ENCODE measurements at places on chromosomes 1 and 21.
A peak's percentile ranks its signal among the peaks of the same experiment; 100 is the strongest.

GRCh38 chr1:68970571-68970970 lies 473.7 kb upstream of the DEPDC1 start:
- DNase-seq: no peak

DNA sequence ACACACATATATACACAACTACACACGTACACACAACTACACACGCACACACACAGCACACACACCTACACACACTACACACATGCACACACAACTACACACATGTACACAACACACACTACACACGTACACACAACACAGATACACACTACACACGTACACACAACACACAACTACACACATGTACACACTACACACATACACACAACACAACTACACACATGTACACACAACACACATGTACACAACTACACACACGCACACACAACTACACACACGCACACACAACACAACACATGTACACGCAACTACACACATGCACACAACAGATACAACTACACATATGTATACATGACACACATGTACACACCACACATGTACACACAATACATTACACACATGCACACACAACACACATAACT lies 318.1 kb downstream of the CAMTA1 start:
- no peak for DNase-seq

DNA sequence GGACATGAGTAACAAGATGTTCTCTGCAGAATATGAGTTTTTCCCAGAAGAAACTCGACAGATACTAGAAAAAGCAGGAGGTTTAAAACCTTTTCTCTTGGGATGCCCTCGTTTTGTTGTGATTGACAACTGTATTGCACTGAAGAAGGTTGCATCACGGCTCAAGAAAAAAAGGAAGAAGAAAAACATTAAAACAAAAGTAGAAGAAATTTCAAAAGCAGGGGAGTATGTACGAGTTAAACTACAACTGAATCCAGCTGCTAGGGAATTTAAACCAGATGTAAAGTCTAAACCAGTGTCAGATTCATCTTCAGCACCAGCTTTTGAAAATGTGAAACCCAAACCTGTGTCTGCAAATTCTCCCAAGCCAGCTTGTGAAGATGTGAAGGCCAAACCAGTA lies 92.5 kb downstream of the TTC3 start:
- no peak for DNase-seq

DNA sequence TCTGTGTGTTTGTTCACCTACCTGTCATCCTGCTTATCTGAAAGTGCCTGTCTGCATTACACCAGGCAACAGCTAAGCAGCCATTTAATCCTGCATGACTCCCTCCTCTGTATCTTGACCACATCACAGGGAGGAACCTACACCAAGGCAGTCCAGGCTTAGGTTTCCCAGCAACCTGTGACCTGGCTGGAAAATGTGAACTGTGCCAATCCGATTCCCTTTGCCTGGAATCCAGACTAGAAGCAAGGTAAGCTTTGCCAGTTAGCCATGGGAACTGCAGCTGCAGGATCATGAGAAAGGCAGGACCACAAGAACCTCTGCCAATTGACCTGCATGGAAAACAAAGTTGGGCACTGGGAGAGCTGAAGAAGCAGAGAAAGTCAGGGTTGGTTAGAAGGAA lies 6.3 kb upstream of the ATP1B1 start:
- no peak for DNase-seq

- no peak for DNase-seq
Measured at GRCh38 chr1:155017946-155018316, 15.3 kb downstream of the ZBTB7B start.

DNA sequence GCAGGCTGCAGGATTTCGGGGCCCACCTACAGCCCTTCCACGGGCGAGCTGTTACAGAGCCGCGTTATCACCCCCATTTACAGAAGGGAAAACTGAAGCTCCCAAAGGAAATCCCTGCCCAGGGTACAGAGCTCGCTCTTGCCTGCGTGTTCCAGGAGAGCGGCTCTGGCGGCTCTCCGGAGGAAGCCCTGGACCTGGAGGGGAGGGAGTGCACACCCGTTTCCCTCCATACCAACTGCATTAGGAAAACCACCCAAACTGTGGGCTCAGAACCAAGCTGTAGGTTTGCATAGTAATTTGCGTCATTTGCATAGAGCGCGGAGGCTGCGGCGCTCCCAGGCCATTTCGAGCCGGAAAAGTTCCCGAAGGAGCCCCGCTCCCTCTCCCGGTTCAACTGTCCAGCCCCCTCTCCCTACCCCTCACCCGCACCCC lies 24.7 kb upstream of the ADGRB2 start:
- no peak for DNase-seq

DNA sequence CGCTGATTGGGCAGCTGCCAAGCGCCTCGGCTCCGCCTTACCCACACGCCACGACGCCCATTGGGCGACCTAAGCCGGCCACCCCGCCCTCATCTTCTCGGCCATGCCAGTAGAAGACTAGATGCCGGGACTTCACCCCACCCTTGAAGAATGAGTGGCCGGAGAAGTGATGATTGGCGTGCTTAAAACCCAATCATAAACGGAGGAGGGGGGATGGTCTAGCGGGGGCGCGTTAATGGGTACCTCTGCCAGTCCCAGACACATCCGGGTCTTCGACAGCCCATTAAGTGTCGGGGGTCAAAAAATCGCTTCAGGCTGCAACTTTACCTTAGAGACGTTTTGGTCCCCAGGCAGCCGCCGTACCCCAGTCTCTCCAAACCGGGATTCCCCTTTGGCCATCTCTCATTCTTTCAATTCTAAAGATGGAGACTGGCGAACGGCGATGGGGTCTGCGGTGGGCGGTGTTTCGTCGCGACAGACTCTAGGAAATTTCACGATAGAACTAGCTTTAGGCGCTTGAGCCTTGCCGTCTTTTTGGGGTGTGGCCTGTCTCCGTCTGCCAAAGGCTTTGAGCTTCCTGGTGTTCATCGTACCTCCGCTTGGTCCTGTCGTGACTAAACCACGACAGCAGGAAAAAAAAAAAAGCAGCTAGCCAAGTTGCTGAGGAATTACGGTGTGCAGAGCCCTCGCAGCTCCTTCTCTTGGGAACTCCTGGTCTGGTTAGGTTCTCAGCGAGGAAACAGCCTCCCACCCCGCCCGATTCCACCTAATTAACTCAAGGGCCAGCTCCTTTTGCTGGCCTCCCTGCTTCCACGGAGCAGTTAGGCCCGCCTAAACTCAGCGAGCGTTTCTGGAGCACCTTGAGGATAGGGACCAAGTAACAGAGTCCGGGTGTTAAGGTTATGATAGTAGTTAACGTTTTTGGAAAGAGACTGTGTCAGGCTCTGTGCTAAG lies at the start of gene GATAD2B:
GATAD2B (minus strand) TSS at position 1 of the 954 bp plus-strand sequence. CDS start 94,625 bp downstream, outside the sequence.
- DNase-seq: peak; percentile 100

DNA sequence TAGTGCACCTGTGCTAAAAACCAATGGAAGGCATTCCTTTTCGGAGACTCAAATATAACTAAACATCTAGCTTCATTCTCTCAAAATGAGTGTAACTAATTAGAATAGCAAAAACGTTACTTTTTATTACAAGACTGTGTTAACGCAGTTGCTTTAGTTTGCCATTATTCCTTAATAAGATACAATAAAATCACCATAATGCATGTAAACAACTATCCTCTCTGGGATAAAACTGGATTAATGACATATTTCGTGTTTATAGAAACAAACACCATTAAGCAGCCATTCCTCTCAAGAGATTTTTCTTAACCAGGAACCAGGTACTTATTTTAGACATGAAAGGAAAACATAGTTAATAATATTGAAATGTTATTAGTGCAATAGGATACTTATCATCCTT lies 512.8 kb upstream of the B3GALT2 start:
- DNase-seq: no peak

DNA sequence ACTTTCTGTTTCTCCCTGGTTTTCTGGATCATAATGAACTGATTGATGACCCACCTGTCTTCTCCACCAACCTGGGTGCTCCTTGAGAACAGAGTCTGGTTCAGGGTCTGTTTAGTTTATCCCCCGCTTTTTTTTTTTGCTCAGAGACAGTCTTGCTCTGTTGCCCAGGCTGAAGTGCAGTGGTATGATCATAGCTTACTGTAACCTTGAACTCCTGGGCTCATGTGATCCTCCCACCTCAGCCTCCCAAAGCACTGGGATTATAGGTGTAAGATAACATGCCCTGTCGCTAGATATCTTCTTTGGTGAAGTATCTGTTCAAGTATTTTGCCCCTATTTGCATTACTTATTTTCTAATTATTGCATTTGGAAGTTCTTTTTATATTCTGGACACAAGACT lies 30.2 kb upstream of the CITED4 start:
- no peak for DNase-seq

- DNase-seq: no peak
Measured at GRCh38 chr1:31732343-31732742, 28.5 kb upstream of the COL16A1 start.

- no peak for DNase-seq
Measured at GRCh38 chr1:94855307-94855700, 35.1 kb downstream of the SLC44A3 start.

- no peak for DNase-seq
Measured at GRCh38 chr1:91450260-91450659, 45.6 kb upstream of the HFM1 start.

GRCh38 chr1:11031624-11032262 lies 15.3 kb downstream of the MASP2 start:
- no peak for DNase-seq

DNA sequence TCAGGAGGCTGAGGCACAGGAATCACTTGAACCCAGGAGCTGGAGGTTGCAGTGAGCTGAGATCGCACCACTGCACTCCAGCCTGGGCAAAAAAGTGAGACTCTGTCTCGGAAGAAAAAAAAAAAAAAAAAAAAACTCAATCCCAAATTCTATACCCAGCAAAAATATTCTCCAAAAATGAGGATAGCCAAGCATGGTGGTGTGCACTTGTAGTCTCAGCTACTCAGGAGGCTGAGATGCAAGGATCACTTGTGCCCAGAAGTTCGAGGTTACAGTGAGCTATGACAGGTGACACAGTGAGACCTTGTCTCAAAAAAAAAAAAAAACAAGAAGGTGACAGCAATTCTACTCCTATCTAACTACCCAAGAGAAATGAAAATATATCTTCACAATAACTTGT lies 6.4 kb downstream of the TMEM50B start:
- DNase-seq: no peak

- no peak for DNase-seq
Measured at GRCh38 chr1:14741532-14741931, 143.0 kb downstream of the KAZN start.

All from stimulated activated CD4-positive, alpha-beta T cell treated with anti-CD3 and anti-CD28 coated beads, Interleukin-12 subunit alpha, Interleukin-12 subunit beta, amount 100 ng/mL, for 48 hours (primary cell).